AG20443 (cell line): ENCODE measurements at places on chromosomes 2 and 18.

GRCh38 chr2:120740375-120740764 lies 4.7 kb downstream of the GLI2 start:
- no peak for DNase-seq

GRCh38 chr2:209380293-209380692 lies 43.6 kb upstream of the MAP2 start:
- DNase-seq, result no peak

DNA sequence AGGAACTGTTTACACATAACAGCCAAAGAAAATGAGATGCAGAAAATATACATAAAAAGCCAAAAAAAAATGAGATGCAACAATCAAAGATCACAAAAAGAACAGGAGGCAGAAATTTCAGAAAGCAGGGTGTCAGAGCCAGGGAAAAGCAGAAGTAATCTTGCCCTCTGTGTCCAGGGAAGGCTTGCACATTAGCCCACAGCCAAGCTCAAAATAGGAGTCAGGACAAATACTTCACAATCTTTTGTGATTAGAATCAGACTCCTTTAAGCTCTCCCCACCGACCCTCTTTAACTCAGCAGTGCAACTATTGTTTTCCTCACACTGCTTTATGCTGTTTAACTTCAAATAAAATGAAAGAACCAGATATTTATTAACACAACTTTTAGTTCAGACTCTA lies 34.6 kb downstream of the IAH1 start:
- no peak for DNase-seq

DNA sequence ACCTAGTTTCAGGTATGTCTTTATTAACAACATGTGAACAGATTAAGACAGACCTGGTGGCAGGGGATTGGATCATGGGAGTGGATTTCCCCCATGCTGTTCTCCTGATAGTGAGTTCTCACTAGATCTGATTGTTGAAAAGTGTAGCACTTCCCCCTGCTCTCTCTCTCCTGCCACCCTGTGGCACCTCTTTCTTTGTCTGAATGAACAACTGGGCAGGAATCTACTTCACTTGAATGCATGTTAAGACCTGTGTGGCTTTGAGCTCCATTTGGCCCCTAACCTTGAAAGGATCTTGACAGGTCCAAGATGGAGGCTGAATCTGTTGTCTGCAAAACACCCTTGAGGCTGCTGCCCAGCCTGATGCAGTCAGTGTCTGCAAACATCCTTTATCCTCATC lies 194.4 kb downstream of the RNF144A start:
- no peak for DNase-seq

DNA sequence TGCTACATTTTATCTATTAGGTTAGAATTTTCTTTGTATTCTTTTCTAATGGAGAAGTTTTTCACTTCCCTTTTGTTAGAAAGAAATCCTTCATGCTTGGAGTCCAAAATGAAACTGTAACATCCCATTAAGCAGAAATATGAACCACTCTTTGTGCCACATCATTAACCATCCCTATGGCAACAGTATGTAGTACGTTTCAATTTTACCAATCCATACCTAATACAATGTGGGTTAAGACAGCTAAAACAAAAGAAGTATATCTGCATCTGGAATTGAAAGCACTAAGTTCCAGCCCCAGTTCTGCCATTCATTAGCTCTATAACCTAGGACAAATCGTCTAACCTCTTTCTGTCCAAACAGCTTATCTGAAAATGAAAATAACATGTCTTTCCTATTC lies 409.2 kb upstream of the SPHKAP start:
- no peak for DNase-seq

DNA sequence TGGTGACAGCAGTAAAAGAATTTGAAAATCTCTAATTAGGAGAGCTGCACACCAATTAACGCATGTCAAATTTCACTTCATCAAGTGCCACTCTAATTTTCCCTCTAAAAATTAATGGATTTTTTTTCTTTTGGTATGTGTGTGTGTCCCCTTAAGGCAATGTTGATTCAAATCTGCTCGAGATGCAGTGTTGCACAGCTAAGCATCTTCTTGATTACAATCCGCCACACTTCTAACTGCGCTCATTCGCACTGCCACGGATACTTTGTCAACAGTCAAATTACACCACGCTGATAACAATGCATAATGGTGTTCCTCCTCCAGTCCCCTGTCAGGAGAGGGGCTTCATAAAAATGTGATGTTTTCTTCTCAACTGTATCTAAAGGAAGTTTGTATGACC lies 261.4 kb downstream of the MEIS1 start:
- DNase-seq, result no peak

GRCh38 chr2:138475277-138475776 lies 26.2 kb upstream of the SPOPL start:
- no peak for DNase-seq

DNA sequence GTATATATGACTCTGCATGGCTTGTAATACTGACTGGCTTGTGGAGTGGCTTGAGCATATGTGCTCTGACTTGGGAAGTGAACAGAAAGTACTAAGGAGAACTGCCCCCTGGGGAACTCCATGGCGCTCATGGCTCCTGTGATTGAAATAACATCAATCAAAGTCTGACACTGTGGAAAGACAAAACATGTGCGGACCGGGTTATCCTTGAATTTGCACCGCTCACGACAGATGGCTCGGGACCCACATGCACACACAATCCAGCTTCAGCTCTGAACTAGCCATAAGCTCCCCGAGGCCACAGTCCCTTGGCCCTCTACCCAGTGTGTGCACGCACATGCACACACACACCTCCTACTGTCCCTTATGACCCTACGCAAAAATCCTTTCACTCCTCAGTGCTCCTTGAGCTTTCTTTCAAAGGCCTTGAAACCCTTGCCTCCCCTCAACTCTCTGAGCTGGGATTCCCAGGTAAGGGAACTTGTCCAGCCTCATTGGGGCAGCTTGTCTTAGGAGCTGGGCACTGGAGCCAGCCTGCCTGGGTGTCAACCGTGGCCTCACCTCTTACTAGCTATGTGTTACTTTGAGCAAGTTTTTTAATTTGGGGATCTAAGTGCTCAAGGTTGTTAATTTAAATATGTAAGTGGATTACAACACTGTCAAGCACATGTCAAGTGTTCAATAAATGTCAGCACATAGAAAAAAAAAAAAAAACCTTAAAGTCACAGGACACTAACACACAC lies 43.6 kb downstream of the MRPS5 start:
- DNase-seq, result no peak

DNA sequence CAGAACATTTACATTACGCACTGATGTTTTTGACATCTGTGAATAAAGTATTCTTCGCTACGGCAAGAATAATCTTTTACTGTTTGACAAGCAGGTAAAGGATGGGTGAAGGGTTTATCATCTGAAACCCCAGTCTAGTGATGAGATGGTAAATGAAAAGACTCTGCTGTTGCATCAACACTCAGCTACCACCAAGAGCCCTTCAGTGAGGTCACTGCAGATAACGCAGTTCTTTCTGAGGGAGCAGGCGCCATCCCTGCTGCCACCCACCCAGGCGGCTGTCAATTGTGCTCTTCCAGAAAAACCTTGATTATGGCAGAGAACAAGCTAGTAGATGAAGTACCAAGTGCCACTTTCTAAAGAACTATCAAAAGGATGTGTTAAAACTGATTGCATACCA lies 58.7 kb downstream of the ABCG8 start:
- DNase-seq, result no peak

DNA sequence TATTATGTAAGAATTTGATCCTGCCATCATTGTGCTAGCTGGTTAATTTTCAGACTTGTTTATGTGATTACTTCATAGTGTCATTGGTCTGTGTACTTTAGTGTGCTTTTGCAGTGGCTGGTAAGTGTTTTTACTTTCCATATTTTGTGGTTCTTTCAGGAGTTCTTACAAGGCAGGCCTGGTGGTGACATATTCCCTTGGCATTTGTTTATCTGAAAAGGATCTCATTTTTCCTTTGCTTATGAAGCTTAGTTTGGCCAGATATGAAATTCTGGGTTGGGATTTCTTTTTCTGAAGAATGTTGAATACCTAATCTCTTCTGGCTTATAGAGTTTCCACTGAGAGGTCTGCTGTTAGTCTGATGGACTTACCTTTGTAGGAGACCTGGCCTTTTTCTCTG lies 72.8 kb upstream of the MC4R start:
- no peak for DNase-seq

DNA sequence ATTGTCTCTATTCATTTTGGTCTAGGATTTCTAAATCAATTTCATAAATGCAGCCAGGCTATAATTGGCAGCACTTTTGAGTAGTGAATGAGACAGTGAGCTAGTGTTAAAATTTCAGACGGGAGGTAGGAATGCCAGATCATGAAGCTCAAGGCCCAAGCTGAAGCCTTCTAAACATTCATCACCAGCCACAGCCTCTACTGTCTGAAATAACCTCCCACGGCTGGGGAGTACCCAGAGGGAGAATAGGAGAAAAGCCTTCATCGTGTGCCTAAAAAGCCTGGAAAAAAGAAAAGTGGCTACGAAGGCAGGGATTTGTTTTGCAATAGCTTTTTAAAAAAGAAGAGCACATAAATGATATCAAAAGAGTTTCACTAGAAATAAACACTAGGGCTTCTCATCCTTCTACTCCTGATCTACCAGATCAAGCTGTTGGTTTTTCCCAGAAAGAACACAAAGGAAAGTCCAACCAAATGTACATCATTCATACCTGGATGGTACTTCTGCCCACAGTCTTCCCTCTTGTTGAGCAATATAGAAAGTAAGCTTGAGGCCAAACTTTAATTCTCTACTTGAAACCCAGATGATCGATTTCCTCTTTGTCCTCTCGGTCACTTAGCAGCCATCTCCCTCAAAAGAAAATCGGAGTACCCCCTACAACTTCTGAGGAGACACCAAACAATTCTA lies 48.1 kb upstream of the SLC39A10 start:
- DNase-seq, result no peak

DNA sequence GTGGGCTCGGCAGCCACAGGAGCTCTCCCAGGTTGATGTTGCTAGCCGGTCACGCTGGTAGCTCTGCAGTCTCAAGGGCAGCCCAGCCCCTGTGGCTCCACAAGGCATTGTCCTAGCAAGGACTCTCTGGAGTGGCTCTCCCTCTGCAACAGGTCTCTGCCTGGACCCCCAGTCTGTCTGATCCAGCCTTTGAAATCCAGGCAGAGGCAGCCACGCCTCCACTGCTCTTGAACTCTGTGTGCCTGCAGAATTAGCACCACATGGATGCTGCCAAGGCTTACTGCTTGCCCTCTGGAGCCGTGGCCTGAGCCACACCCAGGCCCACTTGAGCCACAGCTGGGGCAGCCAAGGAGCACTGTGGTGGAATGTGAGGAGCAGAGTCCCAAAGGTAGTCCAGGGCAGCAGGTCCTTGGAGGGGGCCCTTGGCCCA lies 43.0 kb upstream of the FAHD2A start:
- DNase-seq, result no peak

GRCh38 chr2:142741764-142742269 lies 135.6 kb upstream of the KYNU start:
- no peak for DNase-seq

DNA sequence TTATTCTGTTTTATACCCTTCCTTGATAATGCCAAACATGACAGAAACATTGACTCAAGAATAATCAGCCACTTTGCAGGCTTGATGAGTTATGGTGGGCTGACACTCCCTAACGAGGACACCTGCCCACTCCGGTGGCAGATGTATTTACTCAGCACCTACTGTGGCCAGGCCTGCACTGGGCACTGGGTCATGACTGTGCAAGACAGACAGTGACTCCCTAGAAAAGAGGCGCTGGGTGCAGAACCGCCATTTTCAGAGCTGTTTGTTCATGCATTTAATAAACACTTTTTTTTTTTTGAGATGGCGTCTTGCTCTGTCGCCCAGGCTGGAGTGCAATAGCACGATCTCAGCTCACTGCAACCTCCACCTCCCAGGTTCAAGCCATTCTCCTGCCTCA lies 32.5 kb downstream of the SNED1 start:
- DNase-seq, result no peak

DNA sequence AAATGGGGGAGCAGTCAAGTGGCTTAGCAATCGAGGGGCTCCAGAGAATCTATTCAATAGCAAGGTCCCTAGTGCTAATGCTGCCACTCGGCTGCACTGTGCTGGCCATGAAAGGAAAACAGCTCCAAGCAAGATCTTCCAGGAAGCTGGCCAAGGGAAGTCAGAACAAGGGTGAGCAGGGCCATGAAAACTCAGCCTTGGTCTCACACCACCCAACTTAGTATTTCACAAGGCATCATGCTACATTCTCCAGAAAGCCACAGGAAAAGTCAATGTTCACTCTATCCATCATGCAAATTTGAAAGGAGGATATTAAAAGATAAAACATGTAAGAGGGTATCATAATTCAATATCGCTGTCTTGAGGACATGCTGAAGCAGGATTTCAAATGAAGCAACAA lies 35.7 kb downstream of the NRP2 start:
- no peak for DNase-seq

DNA sequence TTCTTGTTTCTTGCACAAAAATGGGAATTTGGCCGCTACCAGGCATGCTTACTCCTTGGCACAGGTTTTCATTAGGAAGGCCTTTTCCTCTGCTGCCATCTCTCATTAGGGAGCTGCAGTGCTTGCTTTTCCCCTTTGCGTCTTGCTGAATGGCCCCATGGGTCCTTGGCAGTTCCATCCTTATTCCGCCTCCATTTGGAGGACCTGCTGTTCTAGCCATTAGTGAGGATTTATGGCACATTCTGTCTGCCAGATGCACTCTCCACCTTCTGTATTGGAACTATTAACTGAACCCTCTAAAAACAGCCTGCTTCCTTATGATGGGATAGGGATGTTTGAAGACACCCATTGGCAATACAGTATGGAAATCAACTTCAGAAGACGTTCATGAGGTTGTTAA lies 103.5 kb upstream of the NOSTRIN start:
- DNase-seq, result no peak

DNA sequence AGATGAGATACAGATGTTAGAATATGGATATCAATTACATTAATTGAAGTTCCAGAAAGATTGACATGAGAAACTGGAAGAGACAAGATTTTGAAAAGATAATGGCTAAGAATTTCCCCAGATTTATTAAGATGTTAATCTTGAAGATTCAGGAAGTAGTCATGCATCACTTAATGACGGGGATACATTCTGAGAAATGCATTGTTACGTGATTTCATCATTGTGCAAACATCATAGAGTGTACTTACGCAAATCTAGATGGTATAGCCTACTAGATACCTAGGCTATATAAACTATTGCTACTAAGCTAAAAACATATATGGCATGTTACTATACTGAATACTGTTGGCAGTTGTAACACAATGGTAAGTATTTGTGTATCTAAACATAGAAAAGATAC lies 6.8 kb upstream of the CHMP3 start:
- DNase-seq, result no peak

GRCh38 chr2:27018142-27018541 lies 14.6 kb upstream of the TMEM214 start:
- no peak for DNase-seq

GRCh38 chr2:152303951-152304350 lies 31.0 kb upstream of the FMNL2 start:
- no peak for DNase-seq
